ENCODE measurements at places on chromosomes 2 and 18.

DNA sequence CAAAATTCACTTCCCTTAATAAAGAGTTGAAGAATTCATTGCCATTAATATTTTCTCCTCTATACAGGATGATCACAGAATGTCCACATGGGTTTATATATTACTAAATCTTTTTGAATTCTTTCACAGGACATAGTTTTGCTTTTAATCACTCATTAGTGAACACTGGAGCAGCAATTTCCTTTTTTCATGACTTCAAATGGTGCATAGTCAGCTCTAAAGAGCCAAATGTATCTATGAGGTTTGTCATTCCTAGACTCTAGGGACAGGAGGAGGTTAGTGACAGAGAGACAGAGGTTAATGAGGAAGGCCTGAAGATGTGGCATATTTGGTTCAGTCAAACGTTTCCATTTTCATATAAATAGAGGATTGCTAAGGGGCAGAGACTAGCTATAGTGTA, 111.8 kb downstream of the FSHR start:
- H3K27ac ChIP-seq = no peak overlapping the region
- H3K4me3 ChIP-seq = no peak overlapping the region
- H3K36me3 ChIP-seq = no peaks in the 10 kb centered on the region
- H3K4me1 ChIP-seq = no peaks in the 10 kb centered on the region
- no peak for DNase-seq

GRCh38 chr2:239696559-239697207, 295.9 kb upstream of the HDAC4 start:
- no peak overlapping the region for H3K27ac ChIP-seq
- no peaks in the 10 kb centered on the region for H3K4me1 ChIP-seq
- H3K36me3 ChIP-seq = no peaks in the 10 kb centered on the region
- no peak overlapping the region for H3K4me3 ChIP-seq
- DNase-seq = no peak
- no peaks in the 10 kb centered on the region for H3K27me3 ChIP-seq

DNA sequence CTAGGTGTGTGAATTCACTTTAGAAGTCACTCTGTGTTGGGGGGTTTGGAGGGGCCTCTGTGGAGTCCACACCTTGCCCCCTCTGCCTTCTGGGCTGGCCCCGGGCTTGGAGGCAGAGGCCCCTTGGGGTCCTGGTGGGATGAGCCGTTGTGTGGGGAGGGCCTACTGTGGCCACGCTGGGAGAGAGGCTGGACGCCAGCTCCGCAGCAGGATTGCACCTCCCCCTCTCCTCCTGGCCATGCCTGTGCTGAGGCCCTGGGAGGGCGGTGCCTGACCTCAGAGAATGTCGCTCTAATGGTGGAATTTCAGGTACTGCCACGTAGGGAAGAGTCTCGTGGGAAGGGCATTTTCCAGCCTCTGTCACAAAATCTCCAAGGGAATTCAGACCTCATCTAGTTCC, 237.0 kb downstream of the ATAD2B start:
- no peak overlapping the region for H3K4me3 ChIP-seq
- no peaks in the 10 kb centered on the region for H3K36me3 ChIP-seq
- H3K27me3 ChIP-seq = no peaks in the 10 kb centered on the region
- H3K4me1 ChIP-seq = peaks cover 7% of the 10 kb centered on the region
- no peak for DNase-seq

DNA sequence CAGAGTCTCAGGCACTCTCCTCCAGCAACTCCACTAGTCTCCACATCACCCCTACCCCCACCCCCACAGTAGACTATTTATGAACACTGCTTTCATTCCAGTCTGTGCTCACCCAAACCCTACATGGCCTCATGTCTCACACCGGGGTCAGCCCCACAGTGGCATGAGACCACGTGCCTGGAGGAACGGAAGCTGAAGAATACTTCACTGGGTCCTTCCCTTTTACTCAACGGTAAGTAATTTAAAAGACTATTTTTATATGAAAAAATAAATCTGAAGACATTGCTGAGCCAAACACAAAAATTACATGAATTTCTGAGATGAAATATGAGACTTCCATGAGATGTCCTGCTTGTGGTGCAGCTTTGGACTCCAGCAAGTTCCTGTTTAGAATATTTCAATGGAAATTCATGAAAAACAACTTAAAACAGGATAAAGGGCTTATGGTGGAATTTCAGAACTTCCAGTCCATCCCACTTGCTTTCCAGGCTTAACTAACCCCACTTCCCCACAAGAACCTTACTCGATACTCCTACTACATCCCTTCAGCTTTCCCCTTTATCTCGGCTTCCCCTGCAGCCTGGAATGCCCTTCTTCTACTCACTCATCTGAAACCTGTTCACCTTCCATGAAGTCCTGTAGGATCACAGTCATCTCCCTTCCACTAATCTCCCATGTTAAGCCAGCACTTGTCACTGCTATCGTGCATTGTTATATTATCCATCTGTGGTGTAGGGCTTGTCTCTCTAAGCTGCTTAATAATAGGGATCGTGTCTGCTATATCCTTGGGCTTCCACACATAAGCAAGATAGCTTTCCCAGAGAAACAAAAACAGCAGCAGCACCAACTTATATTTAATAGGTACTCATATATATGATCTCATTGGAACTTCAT, 47.9 kb downstream of the SLC14A1 start:
- H3K4me1 ChIP-seq = peaks cover 23% of the 10 kb centered on the region
- no peak overlapping the region for H3K27ac ChIP-seq
- no peak overlapping the region for H3K4me3 ChIP-seq
- DNase-seq = no peak

DNA sequence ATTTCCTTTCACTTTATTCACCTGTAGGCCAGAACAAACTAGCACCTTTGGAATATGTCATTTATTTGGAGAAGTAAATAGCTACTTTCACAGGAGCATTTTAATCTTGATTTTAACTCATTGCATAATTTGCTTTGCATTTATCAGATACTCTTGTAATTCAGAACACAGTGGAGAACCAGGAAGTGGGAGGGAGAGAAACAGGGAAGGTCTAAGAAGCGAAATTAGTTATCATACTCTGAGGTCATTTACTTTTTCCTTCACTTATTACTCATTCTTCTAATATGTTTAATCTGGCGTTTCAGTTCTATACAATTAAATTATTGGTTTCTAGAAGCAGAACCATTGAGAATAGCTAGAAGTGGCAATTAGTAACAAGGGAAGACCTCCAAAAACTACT, 20.7 kb downstream of the RBM44 start:
- H3K27me3 ChIP-seq = no peaks in the 10 kb centered on the region
- H3K4me3 ChIP-seq = no peak overlapping the region
- H3K36me3 ChIP-seq = no peaks in the 10 kb centered on the region
- no peak for DNase-seq
- H3K27ac ChIP-seq = no peak overlapping the region
- peaks cover 17% of the 10 kb centered on the region for H3K4me1 ChIP-seq

DNA sequence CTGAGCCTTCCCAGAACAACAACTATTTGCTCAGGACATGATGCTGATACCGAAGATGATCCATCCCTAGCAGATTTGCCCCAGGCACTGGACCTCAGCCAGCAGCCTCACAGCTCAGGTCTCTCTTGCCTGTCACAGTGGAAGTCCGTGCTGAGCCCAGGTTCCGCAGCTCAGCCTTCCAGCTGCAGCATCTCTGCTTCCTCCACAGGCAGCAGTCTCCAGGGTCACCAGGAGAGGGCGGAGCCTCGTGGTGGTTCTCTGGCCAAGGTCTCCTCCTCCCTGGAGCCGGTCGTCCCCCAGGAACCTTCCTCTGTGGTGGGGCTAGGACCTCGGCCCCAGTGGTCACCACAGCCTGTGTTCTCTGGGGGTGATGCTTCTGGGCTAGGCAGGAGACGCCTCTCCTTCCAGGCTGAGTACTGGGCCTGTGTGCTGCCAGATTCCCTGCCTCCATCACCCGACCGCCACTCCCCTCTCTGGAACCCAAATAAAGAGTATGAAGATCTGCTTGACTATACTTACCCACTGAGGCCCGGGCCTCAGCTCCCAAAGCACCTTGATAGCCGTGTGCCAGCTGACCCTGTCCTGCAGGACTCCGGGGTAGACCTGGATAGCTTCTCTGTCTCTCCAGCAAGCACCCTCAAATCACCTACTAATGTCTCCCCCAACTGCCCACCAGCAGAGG, 15.4 kb downstream of the CEP68 start:
- no peak for DNase-seq
- H3K27me3 ChIP-seq = no peaks in the 10 kb centered on the region
- H3K27ac ChIP-seq = no peak overlapping the region
- H3K36me3 ChIP-seq = no peaks in the 10 kb centered on the region

- peaks cover 2% of the 10 kb centered on the region for H3K36me3 ChIP-seq
- no peak overlapping the region for H3K4me3 ChIP-seq
- H3K27ac ChIP-seq = no peak overlapping the region
Measured at GRCh38 chr2:240137596-240138253, 1.6 kb upstream of the COPS9 start.

DNA sequence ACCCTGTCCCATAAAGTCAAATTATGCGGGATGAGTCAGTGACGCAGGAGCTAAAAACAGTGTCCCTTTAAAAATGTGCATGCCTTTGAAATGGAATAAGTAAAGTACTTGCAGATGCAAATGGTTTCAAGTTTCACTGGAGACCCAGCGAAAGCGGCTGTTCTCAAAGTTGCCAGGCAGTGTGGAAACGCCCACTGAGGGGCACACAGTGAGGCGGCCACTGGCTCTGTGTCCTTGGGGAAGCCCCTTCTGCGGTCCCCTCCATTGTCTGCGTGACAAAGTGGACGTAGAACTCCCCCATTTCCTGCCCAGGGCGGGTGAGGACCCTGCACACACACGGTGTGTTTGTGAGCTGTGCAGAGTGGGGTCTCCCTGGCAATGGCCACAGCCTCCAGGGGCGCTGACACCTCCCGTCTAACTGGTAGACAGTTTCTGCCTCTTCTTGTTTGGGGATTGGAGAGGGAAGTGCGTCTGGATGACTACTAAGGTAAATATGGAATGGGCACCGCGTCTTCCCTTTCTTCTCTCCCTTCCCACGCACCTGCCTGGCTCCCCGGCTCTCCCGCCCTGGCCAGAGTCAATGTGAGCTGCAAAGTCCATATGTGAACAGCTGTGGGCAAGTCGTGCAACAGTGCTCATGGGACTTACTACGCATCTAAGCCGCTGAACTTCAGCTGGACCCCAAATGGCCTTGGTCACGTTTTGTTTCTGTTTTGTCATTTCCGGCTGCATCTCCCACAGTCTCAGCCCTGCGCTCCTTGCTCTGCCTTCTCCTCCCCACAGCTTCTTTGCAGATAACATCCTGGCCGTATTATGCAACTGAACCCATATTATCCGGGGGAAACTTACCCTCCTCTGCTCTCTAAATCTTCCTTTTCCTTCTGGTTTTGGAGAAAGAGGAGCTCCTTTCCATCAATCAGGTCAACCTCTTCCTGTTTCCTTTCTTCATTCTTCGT, 33.7 kb upstream of the ZNF516 start:
- DNase-seq = no peak
- no peaks in the 10 kb centered on the region for H3K36me3 ChIP-seq
- peaks cover 23% of the 10 kb centered on the region for H3K27me3 ChIP-seq
- H3K4me3 ChIP-seq = no peak overlapping the region
- H3K27ac ChIP-seq = no peak overlapping the region

DNA sequence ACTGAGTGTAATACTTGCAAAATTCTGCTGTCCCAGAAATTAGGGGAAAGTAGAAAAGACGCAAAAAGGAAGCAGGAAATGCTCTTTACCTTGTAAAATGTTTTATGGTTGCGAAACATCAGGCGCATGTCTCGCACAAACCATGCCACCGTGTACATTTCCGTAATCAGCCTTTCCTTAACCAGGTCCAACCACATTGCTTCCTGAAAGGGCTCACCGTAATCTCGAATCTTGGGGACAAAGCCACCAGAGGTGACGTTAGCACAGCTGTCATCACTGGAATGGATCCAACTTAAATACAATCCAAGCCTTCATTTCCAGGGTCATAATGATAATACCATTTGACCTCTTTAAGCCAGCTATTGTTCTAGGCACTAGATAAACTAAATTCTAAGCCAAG, 49.3 kb downstream of the SP110 start:
- H3K36me3 ChIP-seq = peaks cover 60% of the 10 kb centered on the region
- H3K27me3 ChIP-seq = no peaks in the 10 kb centered on the region
- H3K4me1 ChIP-seq = peaks cover 6% of the 10 kb centered on the region

DNA sequence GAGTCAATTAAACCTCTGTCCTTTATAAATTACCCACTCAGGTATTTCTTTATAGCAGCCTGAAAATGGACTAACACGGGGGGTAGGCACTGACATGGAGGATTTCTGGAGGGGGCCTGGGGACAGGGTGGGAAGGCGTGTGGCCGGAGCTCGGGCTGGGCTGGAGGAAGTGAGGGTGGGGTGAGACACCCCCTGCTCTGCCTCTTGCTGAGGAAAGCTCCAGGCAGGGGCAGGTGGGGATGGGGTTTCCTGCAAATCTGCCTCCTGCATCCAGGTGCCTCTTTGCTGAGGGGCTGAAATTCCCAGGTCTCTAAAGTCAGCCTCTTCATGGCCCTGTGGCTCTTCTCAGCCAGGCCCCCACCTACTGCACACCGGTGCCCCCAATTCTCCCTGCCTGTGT, 25.7 kb upstream of the OTOS start:
- H3K27ac ChIP-seq = no peak overlapping the region
- DNase-seq = no peak
- no peaks in the 10 kb centered on the region for H3K4me1 ChIP-seq
- no peak overlapping the region for H3K4me3 ChIP-seq
- no peaks in the 10 kb centered on the region for H3K36me3 ChIP-seq

- peaks cover under 1% of the 10 kb centered on the region for H3K4me1 ChIP-seq
- H3K4me3 ChIP-seq = no peak overlapping the region
- peaks cover 29% of the 10 kb centered on the region for H3K27me3 ChIP-seq
- no peak overlapping the region for H3K27ac ChIP-seq
- H3K36me3 ChIP-seq = no peaks in the 10 kb centered on the region
Measured at GRCh38 chr2:102460467-102460866, 12.6 kb upstream of the SLC9A4 start.

All from activated CD8-positive, alpha-beta memory T cell treated with anti-CD3 and anti-CD28 coated beads, Interleukin-2, amount 10 ng/mL, durations not matched to agents 7 days and 5 days (primary cell).